ENCODE measurements at places on chromosomes 4 and X.

DNA sequence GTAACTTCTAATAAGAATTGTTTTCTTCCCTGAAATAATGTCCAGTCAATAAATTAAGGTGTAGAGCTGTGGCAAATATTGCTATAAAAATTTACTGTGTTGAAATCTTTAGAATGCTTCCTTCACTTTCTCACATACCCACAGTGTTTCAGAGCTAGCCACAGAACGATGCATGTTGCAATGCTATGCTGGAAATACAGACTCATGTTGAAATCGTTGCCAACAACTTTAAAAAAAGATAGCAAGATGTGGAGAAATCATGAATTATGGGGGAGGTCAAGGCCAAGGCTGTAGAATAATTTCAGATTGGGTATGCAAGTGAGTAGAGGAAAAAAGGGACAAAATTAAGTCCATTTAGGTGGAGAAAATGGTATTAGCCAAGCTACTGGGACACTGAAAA lies 204.8 kb downstream of the VEGFC start:
- no peak for DNase-seq

GRCh38 chrX:724256-724655 lies 93.7 kb downstream of the SHOX start:
- no peak for DNase-seq

DNA sequence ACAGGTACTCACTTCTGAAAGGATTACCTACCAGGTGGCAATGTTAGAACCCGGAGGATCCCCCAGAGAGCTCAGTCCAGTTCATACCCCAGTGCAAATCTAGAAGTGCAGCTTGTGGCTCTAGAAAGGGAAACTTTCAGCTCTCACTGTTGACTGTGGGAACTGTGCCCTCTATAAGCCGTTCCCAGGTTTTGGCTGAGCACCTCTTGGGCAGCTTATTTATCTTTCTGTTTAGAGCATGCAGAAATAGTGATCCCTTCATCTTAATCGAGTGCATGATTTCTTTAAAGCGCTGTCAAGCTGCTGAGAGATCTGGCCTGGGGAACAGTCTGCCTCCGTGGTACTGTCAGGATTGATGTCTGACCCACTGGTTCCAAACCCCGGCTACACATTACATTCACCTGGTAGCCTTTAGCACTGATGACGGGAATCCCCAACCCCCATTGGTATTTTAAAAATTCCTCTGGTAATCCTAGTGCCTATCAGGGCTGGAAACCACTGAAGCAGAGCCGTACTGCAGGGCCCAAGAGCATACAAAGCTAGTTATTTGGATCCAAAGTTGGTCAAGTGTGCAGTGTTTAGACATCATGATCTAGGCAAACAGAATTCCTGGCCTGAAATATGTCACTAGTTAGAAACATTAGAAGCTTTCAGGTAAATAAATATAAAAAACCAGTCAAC lies 103.2 kb downstream of the KLHL8 start:
- DNase-seq = no peak

DNA sequence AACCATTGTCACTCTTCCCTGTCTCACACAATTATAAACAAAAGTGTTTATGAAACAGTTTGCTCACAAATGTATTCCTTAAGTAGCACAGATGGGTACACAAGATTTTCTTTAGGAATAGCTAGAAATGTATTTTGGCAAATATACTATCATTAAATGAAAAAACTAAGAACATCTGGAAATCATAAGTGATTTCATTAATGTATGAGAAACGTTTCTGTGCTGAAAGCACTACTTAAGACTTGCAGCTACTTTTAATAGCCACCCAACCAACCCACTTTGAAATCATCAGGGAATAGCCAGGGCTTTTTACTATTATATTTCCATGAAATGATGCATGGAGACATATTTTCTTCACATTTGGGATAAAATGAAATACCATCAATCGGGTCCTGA lies 62.3 kb upstream of the NAP1L5 start:
- DNase-seq = no peak

GRCh38 chr4:34362654-34363053 lies 1881.7 kb downstream of the ARAP2 start:
- no peak for DNase-seq

- DNase-seq = no peak
Observed at GRCh38 chrX:24657671-24658386, 10.7 kb upstream of the PCYT1B start.

- DNase-seq = no peak
Observed at GRCh38 chr4:6192245-6192644, 8.1 kb downstream of the JAKMIP1 start.

- no peak for DNase-seq
Observed at GRCh38 chrX:40573763-40574162, 7.0 kb upstream of the ATP6AP2 start.

DNA sequence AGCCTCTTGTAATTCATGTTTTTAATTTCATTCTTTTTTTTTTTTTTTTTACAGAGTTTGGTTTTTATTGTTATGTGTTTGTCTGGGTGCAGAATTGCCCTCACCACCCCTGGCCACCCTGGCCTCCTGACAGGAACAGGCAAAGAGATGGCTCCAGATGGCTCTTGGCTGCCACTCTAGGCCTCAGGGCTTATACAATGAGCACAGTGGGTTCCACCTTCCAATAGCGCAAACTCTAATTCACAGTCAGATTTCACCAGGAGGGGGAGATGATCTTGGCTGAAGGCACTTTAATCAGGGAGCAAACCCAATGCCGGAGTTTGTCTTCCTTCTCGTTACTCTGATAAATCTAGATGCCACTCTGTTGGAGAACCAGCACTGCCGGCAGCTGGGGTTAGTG lies 24.8 kb downstream of the CPE start:
- no peak for DNase-seq

- no peak for DNase-seq
Observed at GRCh38 chr4:55625835-55626234, 10.3 kb downstream of the NMU start.

DNA sequence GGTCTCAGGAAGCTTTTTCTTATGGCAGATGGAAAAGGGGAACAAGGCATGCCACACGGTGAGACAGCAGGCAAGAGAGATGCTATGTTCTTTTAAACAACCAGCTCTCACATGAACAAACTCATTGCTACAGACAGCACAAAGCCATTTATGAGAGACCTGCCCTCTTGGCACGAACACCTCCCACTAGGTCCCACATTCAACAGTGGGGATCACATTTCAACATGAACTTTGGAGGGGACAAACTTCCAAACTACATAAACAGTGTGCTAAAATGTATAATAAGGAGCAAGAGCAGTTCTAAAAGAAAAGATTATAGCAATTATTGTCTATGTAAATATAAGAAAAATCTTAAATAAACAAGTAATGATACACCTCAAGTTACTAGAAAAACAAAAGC lies 391.8 kb upstream of the CPXCR1 start:
- DNase-seq = no peak

GRCh38 chrX:130111220-130112154 lies 1.2 kb upstream of the ELF4 start:
- no peak for DNase-seq

DNA sequence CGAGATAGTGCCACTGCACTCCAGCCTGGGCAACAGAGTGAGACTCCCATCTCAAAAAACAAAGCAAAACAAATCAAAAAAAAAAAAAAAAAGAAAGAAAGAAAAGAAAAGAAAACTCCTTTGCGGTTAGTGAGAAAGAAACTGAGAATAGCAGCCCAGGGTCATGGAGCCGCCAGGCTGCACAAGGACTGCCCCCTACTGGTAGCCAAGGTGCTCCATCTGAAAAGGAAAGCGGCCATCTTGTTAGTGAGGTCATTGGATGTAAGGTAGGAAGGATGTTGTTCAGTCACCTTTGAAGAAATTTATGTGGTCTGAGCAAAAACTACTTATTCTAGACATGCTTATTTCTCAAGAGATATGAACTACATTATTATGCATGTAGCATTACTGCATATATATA lies 660.6 kb upstream of the TENM3 start:
- DNase-seq = no peak

- no peak for DNase-seq
Observed at GRCh38 chr4:164109503-164109902, 615.0 kb downstream of the TMA16 start.

GRCh38 chr4:182507805-182508204 lies 264.6 kb downstream of the TENM3 start:
- no peak for DNase-seq

GRCh38 chr4:185238750-185239149 lies 29.4 kb downstream of the SNX25 start:
- DNase-seq = no peak

All from activated CD8-positive, alpha-beta memory T cell treated with anti-CD3 and anti-CD28 coated beads for 4 hours (primary cell).